ENCODE measurements at places on chromosomes 2 and 18. TPM values are rescaled to one million over a fixed set of nuclear protein-coding genes. Genes with fewer than 3 reads are reported as not detected.

GRCh38 chr2:112818094-112818902 is 18.3 kb downstream of the IL1B start:
- DNase-seq, result no peak

DNA sequence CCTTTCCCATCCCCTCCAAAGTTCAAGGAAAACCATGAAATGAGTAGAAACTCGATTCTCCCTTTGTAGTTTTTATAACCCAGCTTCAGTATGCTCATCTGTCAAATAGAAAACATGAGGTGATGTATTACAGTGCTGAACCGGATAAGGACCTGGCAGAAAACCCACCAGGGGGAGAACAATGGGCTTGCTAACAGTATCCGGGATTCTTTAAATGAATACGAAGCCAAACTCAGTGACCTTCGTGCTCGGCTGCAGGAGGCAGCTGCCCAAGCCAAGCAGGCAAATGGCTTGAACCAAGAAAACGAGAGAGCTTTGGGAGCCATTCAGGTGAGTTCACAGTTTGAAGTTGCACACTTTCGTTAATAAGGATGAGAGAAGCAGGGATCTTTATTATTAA is 113.6 kb upstream of the TTC39C start:
- no peak for DNase-seq

DNA sequence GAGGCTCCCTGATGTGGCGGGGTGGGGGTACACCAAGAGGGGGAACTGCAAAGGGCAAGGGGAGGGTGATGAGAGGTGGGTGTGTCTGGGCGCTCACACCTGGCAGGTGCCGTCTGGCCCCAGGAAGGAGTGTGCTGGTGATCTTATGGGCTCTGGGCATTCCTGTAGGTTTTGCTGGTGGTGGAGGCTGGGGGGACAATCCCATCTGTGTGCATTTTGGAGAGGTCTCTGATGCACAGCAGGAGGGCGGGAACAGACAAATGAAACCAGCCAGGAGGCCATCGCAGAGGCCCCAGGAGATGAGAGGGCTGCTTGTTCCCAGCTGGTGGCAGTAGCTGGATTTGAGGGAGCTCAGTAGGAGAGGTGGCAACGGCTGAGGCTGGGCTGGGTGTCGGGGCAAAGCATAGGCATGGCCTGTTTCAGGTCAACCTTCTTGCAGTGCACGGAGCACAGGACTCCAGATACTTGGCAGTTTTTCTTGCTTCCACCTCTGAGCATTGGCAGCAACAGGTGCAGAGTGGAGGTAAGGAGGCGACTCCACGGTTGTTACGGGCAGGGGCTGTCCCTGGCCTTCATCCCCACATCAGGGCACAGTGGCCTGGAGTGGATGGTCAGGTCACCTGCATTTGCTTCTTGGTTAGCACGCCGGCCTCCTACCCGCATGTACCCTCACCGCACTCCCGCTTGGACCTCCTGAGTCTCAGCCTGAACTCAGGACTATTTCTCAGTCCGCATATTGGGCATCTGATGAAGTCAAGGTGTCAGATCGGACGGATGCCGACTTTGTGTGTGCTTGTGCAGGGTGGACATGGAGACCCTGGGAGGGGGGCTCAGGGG is 194.2 kb upstream of the HDAC4 start:
- DNase-seq, result no peak

DNA sequence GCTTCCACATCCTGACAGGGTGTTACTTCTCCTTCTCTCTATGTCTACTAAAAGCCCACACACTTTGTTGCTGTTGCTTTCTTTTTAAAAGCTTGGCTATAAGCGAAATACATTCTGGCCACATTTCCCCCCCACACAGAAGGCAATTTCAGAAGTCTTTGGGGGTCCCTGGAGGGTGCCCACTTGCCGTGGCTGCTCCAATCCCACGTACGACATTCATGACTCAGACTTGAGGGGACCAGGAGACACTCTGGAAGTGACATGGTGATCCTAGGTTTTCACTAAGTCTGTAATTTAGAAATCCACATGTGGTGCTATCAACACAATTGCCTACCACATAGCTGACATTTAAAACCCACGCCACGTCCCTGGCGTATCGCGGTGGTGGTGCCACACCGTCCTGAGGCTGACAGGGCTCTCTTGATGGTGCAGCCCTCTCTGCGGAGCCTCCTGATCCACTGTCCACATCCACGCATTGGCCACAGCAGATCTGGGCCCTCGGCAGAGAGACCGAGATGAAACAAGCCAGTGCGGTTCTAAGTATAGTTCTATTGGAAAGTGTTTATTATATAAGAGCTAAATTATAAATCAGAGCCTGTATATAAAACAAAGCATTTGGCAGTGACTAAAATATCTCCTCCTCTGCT is 42.4 kb downstream of the CYP27C1 start:
- no peak for DNase-seq

DNA sequence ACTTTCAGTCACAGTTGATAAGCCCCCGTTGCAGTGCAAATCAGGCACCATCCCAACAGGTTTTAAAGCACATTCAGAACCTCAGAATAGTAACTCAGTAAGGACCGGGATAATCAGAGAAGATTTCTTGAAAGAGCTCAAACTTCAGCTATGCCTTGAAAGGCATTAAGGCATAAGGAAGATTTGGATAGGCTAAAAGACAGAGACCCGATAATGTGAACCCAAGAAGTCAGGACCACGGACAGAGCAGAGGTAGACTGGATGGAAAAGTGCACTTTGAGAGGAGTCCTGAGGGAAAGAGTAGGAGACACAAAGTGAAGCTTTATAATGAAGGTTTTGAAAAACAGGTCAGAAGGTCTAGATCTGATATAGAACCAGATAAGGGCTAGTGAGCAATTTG is 36.9 kb upstream of the KLF7 start:
- no peak for DNase-seq

DNA sequence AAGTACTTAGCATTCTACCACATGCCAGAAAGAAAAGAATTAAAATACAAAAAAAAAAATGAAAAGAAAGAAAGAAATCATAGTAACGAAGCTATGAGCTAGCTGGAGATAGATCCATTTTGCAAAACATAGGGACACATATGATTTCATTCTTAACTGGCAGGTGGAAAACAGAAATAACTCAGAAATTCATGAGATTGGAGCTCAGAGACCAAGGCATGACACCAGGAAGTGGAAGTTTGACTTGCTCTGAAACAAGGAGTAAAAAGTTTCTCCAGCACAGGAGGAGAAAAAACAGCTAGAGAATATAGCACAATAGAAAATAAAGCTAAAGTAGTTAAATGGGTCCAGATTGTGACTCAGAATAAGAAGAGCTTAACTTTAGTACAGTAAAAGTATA is 278.1 kb downstream of the ZEB2 start:
- DNase-seq, result no peak

DNA sequence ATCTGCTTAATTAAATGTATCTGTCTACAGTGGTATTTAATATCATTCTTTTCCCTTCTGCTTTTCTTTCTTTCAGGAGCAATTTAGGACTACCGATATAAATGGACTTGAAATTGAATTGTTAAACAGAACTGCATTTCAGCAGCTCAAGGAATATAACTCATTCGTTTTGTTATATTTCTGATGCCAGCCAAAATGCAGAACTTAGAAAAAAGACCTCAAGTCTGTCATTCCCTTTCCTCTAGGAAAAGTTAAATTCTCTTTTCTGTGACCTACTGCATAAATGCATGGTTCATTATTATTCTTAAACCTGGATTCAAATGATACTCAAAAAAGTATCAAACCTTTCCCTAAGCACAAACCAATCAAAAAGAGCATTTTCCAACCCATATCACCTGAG is 21.4 kb downstream of the FTCDNL1 start:
- no peak for DNase-seq

Gene KCNE4
- total RNA-seq, result not detected

Gene TRIP12
- 211 TPM for total RNA-seq
